ENCODE measurements at places on chromosomes 5 and 9. TPM values are rescaled to one million over a fixed set of nuclear protein-coding genes. Genes with fewer than 3 reads are reported as not detected.

HSPB3 gene
- total RNA-seq = 4.9 TPM

GRCh38 chr9:70007831-70008230 is 35.8 kb upstream of the MAMDC2 start:
- no peak for DNase-seq

DNA sequence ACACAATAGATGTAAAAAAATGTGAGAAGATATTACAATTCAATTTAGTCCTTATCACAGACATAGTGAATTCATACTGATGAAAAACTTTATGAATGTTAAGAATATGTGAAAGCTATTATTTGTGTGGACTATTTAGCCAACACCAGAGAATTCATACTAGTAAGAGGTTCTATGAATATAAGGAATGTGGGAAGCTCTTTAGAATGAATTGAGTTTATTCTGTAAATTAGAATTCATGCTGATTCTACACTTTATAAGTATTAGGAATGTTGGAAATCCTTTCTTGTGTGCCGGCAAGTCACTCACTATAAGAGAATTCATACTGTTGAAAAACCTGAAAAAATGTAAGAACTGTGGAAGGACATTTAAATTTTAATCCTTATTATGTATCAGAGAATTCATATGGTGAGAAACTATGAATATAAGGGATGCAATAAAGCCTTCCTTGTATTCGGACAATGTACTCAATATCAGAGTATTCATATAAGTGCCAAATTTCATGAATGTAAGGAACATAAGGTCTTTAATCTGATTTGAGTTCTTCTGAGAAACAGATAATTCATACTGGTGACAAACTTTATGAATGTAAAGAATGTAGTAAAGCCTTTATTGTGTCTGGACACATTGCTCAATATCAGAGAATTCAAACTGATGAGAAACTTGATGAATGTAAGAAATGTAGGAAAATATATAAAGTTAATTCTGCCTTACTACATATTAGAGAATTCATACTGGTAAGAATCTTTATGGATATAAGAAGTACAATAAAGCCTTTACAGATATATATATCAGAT is 21.6 kb upstream of the PCDHA1 start:
- no peak for DNase-seq

CCL27 gene
- total RNA-seq = not detected

- DNase-seq = peak; percentile 28
Measured at GRCh38 chr5:120017513-120017912, 388.2 kb downstream of the FAM170A start.

DNA sequence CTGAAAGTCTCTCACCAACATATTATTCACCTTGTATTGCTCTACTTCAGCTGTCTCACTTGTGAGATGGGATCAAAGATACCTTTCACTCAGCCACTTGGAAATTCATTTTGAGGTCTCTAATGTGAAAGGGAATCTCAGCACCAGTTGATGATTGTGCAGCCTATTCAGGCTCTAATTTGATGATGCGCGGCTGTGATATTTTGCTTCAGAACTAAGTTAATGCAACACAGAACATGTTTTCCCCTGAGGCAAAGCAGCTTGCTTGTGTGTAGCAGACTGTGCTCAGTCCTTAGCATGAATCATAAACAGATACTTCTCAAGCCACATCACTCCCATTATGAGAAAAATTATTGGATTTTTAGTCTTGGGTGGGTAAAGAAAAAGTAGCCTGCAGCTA is 378.8 kb downstream of the OSTF1 start:
- DNase-seq = peak; percentile 39

DNA sequence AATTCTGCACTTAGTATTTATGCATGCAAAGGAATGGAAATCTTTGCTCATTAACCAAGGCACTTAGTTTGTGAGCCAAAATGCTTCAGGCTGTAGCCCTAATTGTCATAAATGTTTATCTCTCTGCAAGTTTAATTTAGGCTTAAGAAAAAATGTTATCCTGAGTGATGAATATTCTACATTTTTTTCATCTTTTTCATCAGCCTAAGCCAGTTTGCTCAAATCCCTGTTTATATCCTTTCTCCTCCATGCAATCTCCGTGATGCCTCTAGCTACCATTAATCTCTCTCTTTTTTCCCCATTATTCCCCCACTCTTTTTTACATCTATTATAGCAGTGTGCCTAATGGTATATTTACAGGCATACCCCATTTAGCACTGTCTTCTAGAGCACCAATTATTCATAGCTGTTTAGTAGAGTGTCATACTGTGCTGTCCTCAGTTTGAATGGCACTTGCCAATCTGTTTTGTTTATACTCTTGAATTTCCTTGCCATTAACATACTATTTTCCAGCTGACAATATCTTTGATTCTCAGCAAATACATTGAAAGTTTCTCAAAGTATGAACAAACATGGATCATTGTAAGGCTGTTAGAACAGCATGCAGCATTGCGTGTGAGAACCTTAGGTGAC is 1457.0 kb downstream of the MAT2B start:
- peak; percentile 3 for DNase-seq

GRCh38 chr5:140568443-140569063 is 3.9 kb downstream of the SLC35A4 start:
- DNase-seq = no peak

GRCh38 chr9:133368249-133368881 is 7.5 kb downstream of the SURF4 start:
- DNase-seq = no peak

DNA sequence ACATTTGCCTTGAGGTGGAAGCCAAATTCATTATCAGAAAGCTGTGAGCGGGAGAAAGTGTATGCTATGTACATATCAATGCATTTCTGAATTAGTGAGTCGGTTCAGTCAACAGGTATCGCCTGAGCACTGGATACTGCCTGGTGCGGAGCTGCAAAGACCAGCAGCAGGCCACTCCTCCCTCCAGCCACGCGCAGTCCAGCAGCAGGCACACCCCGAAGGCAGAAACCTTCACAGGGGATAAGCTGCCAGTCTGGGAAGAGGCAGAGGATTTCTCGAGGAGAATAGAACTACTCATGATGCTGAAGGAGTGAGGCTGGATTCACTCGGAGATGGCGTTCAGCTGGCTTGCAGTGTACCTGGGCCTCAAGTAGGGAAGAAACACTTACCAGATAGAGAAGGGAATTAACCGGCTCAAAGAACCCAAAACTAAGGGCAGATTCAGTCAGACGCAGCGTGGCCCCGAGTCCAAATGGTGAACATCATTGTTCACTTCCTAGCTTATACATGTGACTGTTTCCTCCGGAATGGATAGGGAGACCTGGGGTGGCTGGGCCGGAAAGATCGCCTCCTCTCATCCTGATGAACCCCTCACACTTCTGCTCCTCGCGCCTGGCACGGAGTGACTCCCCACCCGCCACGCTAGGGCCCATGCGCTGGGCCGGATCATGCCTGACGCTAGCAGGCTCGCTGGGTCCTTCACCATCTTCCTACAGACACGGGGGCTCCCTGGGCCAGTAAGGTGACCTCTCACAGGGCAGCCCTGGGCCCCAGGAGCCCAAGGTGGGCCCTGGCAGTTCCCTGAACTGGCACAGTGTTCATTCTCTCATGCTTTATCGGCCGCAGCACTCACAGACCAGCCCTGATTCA is 78.1 kb upstream of the SPATA31C2 start:
- DNase-seq = no peak

FRMPD1 gene
- not detected for total RNA-seq

FOXD4 gene
- total RNA-seq = 0.05 TPM

SLC25A2 gene
- 0.05 TPM for total RNA-seq

GRCh38 chr9:81628897-81629296 is 60.5 kb downstream of the TLE1 start:
- no peak for DNase-seq

LECT2 gene
- total RNA-seq = not detected

DNA sequence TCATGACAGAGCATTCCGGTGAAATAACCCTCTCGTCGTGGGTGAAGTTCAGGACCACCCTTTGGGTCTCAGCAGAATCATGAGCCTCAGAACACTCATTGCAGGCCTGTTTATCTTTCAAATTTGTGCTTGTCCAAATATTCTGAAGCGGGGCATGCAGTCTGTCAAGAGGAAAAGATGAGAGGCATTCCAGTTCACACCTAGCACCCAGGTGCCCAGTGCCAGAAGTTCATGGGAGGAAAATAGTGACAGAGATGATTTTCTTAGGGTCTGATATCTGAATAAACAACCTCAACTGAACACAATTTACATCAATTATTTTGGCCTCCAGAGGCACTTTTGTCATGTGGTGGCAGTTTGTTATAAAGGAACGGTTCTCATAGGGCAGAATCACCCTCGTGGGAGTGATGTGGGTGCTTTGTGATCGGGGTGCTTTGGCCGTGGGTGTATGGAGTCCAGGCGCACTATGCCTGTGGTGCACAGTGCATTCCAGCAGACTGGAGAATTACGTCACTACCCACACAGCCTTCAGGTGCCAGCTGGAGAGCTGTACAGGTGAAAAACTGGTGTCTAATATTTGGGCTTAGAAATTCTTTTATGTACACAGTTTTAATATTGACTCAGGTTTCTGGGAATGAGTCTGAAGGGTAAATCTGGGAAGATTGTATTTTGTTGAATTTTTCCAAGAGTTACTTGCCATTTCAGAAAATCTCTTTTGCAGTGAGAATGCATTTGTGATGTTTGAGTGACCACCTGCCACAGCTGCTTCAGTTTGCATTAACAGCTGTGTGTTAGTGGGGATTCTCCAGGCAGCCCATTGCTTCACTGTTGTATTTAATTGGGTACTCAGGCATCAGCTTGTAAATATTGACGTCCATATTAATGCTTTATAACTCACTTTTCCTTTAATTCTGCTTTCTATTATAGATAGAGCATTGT is 289.3 kb downstream of the FANCC start:
- DNase-seq = no peak

DNA sequence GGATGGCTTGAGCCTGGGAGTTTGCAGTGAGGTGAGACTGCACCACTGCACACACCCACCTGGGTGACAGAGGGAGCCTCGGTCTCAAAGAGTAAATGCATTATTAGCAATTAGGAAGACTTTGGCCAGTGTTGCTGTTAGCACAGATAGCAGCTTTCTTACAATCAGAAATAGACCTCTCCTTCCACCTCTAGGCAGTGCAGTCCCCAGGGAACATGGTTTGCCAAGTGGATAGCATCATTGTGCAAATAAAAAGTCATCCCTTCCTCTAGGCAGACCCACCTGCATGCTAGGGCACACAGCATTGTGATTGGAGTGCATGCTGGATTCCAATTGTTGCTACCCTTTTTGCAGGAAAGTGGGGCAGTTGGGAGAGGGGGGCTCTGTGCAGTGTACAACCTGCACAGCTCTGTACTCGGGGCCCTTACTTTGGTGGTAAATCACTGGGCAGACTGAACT is 77.9 kb upstream of the KLF9 start:
- DNase-seq = no peak

DNA sequence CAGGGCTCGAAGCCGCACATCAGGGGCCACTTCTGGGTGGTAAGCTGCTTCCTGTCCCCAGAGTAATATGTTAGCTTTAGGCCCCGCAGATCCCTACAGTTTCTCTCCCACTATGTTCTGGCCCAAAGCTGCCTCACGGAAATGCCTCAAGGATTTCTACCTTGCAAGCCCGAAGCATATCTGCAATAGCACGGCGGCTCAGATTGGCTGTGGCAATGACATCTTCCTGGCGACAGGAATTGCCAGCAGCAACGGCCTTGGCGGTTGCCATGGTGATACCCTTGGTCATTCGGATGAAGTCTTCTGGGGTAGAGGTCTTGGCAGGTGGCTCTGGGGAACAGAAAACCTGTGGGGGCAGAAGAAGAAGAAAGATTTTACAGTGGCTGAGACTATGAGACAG is 10.3 kb upstream of the TPM2 start:
- no peak for DNase-seq

DNA sequence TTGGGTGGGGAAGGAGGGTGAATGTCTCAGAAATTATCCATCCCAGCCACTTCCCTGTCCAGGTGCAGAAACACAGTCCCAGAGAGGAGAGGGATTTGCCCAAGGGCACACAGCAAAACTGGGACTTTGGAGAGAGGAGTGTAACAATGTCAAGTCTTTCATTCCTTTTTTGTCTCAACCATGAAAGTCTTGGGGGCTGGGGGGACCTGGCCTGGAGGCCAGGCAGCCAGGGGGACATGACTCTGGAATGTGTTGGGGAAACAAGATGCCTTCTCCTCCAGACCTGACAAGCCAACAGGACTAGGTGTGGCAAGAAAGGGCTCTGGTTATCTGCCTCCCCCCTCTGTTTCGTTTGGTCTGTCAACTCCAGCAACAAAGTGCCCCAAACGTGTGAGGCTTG is 13.9 kb upstream of the HAND1 start:
- DNase-seq = no peak

- DNase-seq = no peak
Measured at GRCh38 chr5:72693546-72694205, 122.8 kb upstream of the TNPO1 start.

SLCO6A1 gene
- not detected for total RNA-seq

GRCh38 chr9:70924380-70924779 is 197.0 kb downstream of the TRPM3 start:
- DNase-seq = peak; percentile 37

DNA sequence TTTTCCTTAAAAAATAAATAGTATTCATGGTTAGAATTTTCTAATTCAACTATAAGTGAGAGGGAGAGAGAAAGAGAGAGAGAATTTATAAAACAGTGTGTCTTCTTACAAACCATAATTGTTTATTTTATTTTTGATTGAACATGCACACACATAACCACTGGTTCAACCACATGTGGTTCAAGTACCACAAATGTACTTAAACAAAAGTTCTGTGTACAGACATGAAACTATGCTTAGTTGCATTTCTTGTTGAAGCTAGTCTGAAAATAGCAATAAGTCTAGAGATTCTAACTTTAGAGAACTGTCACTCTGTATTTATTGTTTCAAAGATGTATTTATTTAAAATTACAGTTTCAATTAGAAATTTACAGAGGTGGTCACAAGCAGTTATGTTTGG is 130.6 kb upstream of the PDE4D start:
- peak; percentile 30 for DNase-seq

- no peak for DNase-seq
Measured at GRCh38 chr9:89815903-89816573, 211.2 kb downstream of the GADD45G start.

Measured in M059J (cell line).